EH (cell line): ENCODE measurements at places on chromosomes 2 and 18.

GRCh38 chr2:174877301-174877700, 113.0 kb upstream of the CHRNA1 start:
- no peak for DNase-seq

DNA sequence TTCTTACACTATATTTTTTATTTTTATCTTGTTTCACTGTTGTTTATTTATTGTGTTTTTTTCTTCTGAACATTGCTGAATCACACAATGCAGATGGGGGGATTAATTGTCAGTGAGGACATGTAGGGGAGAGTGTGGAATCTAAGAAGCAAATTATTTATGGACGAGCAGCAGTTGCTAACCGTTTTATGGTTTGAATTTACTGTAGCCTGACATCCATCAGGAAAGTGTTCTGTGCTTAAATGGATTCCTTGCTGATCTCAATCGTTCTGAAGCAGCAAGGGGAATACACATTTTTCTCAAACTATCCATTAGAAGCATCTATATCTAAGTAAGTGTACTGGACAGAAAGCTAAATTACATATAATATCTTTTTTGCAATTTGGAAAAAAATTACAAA, 119.5 kb downstream of the CD8B2 start:
- no peak for DNase-seq

DNA sequence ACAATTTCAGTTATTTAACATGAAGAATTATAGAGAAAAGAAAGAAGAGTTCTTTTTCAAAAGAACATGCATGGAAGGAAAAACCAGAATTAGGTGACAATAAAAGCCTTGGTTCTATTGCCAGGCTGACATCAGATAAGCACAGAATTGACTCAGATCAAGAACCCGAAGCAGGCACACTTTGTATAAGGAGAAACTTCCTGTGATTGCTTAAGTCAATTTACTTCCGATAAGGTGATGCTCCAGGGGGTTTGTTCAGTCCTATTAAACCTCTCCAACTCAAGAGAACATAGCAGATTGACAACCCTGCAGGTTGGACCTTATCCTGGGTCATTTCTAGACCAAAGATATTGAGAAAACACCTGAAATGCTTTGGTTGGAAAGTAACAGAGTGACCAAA, 31.4 kb downstream of the GAREM1 start:
- DNase-seq: no peak

DNA sequence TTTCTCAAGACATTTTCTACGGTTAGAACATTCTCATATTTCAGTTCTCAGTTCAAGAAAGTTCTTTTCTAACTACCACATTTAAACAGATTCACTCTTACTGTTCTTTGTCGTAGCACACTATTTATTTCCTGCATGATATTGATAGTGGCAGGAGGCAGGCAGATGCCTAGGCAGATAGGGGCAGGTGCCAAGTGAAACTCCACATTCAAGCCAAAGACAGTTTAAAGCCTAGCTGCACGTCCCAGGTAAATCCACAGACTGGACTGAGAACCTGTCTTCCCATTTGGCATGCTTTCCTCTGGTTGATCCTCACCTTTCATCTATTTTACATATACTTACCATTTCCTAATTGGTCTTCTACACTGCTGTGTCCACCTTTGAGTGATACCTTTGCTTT, 359.3 kb downstream of the TMX3 start:
- DNase-seq: no peak

DNA sequence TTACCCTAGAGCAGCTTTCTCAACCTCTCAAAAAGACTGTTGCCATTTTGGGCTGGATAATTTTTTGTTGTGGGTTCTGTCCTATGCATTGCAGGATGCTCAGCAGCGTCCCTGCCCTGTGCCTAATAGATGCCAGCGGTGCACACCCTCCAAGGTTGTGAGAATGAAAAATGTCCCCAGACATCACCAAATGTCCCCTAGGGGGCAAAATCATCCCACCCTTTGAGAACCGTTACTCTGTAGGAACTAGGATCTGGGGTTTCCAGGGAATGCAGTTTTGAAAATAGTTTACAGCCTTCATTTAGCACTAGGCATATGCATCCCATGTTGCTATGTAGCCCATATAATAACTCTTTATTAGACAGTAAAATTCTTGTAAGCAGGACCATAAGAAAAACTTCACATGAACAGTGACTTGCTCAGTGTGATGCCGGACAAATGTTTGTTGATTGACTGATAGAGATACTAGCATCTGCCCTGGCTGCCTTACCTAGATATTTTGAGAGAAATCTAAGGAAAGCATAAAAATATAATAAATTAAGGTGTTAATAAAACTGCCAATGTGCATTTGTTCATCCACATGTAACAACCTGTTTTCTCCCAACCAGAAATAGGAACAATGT, 79.2 kb upstream of the EPC2 start:
- peak; percentile 13 for DNase-seq

DNA sequence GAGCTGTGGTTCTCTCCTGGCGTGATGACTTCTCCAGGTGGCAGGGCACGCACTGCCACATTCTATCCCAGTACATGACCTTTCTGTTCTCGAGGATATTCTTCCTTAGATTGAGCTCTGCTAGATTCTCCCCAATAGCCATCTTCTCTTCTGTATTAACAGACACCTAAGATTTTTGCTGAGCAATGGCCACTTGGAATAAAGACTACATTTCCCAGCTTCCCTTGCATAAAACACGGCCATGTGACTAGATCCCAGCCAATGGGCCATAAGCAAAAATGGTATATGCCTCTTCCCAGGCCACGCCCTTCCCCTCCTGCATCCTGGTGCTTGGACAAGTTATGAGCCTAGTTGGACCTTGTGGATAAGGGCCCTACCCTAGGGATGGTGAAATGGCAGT, 82.1 kb downstream of the EIF2AK3 start:
- DNase-seq: peak; percentile 59

GRCh38 chr2:215880970-215881369, 132.4 kb downstream of the MREG start:
- DNase-seq: no peak

GRCh38 chr2:143575340-143575739, 446.1 kb downstream of the ARHGAP15 start:
- peak; percentile 25 for DNase-seq
